ENCODE measurements at places on chromosomes 7 and 10. TPM values are rescaled to one million over a fixed set of nuclear protein-coding genes. Genes with fewer than 3 reads are reported as not detected.

The ZNF25 gene
- total RNA-seq = 10.5 TPM

The STAG3 gene
- total RNA-seq = 1.4 TPM

The NPFFR1 gene
- total RNA-seq = not detected

The GPR85 gene
- 0.60 TPM for total RNA-seq

The SLC18A3 gene
- under 0.01 TPM for total RNA-seq

The ARHGEF5 gene
- 1.2 TPM for total RNA-seq
